Stomach (tissue), 19 donors: ENCODE measurements at places on chromosomes 12 and 14.

DNA sequence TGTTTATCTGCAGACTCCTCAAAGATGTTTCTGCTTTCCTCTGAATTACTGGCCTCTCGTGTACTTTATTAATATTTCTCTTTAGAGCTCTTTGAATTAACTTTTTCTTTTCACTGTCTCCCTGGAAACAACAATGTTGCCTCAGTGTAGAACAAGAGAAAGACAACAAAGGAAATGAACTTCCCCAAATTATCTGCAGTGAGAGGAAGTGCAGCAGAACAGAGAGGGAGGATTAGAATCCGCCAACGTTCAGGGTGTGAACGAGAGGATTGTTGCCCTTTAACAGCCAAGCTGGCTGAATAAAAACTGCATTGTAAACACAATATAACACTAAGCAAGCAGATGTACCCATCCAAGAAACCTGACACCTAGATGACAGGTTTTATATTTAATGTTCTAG lies 375.9 kb downstream of the GALC start:
- DNase-seq = no peak

GRCh38 chr12:94198872-94199271 lies 50.5 kb downstream of the PLXNC1 start:
- no peak for DNase-seq

DNA sequence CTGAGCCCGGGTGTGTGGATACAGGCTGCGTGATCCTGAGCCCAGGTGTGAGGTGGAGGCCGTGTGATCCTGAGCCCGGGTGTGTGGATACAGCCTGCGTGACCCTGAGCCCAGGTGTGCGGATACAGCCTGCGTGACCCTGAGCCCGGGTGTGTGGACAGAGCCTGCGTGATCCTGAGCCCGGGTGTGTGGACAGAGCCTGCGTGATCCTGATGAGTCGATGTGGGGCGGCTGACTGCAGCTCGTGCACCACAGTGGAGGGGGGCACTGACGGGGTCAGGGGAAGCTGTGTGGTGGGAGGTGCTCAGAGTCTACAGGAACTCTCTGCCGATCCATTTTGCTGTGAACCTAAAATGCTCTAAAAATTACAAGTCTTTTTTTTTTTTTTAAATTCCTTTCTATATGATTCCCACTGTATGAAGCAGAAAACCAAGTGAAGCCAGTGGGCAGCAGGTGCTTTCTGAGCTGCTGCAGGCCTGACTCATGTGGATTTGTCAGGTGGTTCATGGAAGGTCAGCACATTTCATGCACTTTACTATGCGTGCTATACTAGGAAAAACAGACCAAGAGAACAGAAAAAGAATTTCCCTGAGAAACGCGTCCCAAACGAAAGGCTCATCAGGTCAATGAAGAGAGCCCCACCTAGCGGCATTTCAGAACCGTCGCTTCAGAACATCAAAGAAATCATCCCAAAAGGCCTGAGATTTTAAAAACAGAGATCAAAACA lies 19.3 kb downstream of the BRF1 start:
- DNase-seq = peak; percentile 87

GRCh38 chr12:105848286-105848685 lies 290.5 kb downstream of the NUAK1 start:
- DNase-seq = no peak

DNA sequence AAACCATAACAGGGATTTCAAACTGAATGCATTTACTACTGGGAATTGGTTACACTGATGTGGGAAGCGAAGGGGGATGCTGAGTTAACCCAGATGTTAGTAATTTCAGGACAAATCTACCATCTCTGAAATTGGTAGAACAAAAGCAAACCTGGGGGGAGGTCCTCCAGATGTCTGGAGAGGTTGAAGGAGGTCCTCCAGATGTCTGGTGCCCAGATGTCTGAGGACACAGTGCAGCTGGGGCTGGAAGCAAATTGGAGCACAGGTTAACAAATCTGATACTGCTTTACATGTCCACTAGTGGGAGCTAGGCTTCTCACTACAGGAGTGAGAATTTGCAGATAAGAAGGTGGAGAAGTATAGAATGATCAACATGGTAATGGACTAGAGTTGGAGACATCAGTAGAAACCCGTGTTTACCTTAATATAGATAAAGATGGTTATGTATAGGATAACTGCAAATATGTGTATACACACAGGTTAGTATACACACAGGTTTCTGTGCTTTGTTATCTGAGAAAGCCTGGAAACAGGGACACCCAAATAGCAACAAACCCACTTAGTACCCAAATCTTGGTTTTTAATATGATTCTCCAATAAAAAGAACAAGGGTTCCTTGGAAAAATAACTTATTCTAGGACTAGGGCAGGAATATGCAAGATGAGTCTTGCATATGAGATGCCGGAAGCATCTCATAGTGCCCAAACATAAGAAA lies 162.5 kb downstream of the C12orf50 start:
- no peak for DNase-seq

DNA sequence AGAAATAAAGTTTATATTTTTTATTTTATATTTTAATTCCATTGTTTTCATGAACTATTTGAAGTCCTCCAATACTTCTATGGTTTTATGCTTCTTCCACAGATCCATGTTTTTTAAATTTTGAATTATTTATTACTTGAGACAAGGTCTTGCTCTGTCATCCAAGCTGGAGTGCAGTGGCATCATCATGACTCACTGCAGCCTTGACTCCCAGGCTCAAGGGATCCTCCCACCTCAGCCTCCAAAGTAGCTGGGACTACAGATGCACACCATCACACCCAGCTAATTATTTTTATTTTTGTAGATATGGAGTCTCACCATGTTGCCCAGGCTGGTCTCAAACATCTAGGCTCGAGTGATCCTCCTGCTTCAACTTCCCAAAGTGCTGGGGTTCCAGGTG lies 28.8 kb upstream of the DLGAP5 start:
- DNase-seq = no peak

GRCh38 chr12:126454581-126454980 lies 1389.3 kb downstream of the AACS start:
- peak; percentile 21 for DNase-seq

GRCh38 chr12:109757671-109758265 lies 44.1 kb downstream of the FAM222A start:
- no peak for DNase-seq

- DNase-seq = no peak
Observed at GRCh38 chr12:38159092-38159551, 157.5 kb upstream of the ALG10B start.

DNA sequence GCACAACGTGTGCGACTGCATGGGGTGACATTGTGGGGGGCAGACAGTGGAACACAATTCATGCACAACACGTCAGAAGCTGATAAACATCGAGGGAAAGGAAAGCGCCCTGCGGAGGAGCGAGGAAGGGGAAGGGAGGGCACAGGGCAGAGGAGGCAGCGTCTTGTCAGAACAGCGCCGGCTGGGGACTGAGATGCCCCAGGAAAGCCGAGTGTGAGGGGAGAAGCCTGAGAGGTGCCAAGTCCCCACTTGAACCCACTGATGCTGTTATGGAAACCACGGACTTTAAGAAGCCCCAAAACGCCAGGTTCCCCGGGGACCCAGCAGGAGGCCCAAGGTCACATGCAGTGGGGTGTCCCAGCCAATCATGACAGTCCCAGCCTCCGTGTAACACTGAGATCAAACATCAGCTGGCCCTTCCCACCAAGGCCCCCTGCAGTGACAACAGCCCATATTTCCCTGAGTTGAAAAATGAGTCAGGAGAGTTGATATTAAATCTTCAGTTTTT lies 70.0 kb downstream of the GALNT9 start:
- DNase-seq = no peak

GRCh38 chr14:78403278-78403815 lies 233.2 kb downstream of the NRXN3 start:
- DNase-seq = no peak

GRCh38 chr14:104578321-104578720 lies 1.2 kb upstream of the C14orf180 start:
- no peak for DNase-seq

GRCh38 chr14:36315159-36315853 lies 5.1 kb downstream of the MBIP start:
- DNase-seq = no peak

DNA sequence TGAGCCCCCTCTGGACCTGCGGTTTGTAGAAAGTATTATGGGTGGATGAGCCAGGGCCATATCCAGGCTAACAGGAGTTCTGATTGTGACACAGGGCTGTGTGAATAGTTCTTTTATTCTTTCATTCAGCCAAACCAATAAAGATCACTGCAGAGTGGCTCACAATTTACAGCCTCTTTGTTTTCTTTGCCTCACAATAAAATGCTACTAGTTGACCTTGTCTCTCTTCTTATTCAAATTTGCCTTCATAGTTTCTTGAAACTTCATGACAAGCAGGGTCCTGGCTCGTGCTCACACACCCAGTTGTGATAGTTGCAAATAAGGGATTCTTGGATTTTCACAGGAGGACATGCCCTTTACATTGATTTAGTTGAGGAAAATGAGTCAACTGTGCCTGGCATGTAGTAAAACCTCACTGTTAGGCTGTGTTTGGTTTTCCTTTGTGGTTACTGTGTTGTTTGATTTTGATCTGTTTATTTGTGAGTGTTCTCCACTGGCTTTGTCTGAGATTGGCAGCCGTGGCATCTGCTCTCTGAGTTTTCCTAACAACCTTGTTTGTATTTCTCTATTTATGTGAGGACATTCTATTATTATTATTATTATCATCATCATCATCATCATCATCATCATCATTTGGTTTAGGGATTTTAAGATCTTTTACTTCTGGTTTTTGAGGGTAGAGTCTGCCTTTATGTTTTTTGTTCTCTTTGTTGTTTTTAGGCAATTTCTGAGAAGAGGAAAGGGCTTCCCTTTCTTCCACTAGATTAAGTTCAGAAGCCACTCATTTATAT lies 2.7 kb upstream of the KRT6B start:
- DNase-seq = no peak

DNA sequence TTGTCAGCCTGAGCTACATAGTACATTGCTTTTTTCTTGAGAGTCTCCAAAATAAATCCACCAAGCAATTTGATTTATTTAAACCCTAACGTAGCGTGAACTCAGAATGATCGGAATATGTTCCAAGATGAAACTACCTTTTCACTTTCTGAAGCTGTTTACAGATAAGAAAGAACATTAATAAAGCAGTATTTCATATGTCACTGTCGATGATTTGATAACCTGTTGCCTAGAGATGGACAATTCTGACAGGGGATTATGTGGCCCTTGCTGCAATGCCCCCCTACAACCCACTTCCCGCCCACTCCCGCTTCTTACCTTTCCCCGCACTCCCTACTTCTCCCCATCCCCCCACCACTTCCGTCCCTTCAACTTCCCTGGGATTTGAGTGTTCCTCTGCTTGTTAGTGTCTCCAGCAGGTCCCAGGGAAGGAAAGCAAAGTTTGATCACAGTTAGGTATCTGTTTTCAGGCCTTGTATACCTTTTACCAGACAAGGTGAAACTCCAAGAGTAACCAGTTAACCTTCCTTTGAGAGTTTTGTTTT lies 229.2 kb upstream of the HMGA2 start:
- DNase-seq = no peak

GRCh38 chr12:117212563-117213190 lies 22.4 kb upstream of the FBXO21 start:
- peak; percentile 90 for DNase-seq

GRCh38 chr14:103569408-103569807 lies 6.6 kb downstream of the COA8 start:
- DNase-seq = no peak

DNA sequence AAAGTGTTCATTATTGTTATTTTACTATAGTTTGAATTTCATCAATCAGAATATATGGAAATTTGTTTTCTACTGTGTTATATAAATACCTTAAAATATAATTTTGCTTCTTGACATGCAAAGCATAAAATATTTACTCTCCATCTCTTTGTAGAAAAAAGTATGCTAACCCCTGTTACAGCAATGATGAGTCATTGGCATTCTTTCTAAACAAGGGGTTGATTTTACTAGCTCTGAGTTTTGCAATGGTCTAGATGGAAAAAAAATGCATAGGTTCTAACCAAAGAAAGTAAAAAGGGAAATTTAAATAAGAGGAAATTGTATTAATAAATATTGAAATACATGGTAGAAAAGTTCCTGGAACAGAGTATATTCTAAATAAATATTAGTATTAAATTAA lies 990.2 kb upstream of the ATXN7L3B start:
- DNase-seq = no peak

GRCh38 chr12:95304673-95305198 lies 87.1 kb downstream of the VEZT start:
- no peak for DNase-seq

GRCh38 chr12:7731486-7731885 lies 15.7 kb downstream of the CLEC4C start:
- no peak for DNase-seq

DNA sequence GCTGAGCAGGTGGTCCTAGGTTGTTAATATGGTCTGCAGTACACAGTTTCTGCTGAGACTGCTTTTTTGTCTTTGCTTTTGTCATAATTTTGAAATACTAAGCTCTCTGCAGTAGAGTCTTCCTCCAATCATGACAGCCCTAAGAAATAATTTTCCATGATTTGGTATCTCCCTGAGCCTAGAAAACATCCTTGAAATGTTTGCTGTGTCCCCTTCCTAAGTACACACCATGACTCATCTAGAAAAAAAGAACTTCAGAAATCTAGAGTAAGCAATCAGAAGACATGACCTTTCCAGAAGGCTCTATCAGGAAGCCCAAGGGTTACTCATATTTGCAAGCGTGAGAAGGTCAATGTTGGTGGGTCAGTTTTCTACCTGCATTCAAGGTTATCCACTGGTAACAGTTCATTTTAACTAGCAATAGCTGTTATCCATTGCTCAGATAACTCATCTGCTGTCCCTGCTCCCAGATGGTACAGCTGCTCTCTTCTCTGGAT lies 16.4 kb downstream of the DAD1 start:
- no peak for DNase-seq

DNA sequence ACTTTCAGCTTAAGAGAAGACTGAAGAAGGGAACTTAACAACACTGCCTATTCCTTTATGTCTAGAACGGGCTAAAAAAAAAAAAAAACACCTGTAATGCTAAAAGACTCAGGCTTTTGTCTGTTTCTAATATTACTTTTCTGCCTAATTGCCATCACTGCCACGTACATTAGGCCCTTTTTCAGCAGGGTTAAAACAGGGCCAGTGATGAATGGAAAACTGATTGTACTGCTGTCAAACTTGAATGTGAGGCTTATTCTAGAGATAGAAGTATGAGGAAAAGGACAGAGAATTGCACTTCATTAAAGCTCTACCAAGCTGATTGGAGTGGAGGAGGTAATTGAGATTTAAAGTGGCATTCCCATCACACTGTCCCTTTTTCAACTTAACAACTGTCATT lies 535.8 kb downstream of the PRKD1 start:
- no peak for DNase-seq

- no peak for DNase-seq
Observed at GRCh38 chr14:24681056-24681455, 47.1 kb upstream of the GZMB start.

GRCh38 chr12:70052931-70053497 lies 190.2 kb upstream of the CNOT2 start:
- DNase-seq = peak; percentile 86

- no peak for DNase-seq
Observed at GRCh38 chr12:27185234-27186021, 58.7 kb upstream of the STK38L start.

DNA sequence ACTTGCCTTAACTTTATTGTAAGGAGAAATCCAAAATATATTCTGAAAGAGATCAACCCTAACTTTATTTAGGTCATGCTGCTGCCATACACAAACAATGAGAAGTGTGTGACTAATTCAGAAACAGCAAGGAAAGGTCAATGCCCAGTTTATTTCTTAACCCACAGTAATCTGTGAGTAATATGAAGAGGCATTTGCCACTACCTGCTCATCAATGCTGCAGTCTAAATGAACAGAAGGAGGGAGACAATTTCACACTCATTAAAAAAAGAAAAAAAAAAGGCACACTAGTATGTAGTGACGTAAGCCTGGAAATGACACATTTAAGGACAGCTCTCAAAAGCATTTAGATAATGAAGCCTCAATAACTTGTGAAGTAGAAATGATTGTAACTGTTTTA lies 90.5 kb upstream of the FOXN3 start:
- no peak for DNase-seq
